Activated naive CD4-positive, alpha-beta T cell (primary cell): ENCODE measurements at places on chromosomes 2 and 18.
A peak's percentile ranks its signal among the peaks of the same experiment; 100 is the strongest.

DNA sequence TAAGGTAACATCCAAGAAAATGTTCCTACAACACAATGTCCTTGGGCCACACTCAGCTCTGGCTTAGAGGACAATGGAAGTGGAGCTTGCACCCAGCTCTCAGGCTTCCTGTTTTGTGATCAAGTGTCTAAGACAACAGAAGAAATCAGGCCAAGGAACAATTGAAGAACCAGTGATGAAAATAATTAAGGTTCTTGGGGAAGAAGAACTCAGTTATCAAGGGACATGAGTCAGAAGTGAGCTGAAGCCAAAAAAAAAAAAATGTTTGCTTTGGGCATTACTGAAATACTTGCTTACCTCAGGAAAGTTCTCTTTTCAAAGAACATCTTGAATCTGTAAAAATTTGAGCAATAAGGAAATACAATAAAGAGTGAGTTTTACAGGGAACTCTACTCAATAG is 299.0 kb downstream of the FBXO15 start:
- DNase-seq: no peak

DNA sequence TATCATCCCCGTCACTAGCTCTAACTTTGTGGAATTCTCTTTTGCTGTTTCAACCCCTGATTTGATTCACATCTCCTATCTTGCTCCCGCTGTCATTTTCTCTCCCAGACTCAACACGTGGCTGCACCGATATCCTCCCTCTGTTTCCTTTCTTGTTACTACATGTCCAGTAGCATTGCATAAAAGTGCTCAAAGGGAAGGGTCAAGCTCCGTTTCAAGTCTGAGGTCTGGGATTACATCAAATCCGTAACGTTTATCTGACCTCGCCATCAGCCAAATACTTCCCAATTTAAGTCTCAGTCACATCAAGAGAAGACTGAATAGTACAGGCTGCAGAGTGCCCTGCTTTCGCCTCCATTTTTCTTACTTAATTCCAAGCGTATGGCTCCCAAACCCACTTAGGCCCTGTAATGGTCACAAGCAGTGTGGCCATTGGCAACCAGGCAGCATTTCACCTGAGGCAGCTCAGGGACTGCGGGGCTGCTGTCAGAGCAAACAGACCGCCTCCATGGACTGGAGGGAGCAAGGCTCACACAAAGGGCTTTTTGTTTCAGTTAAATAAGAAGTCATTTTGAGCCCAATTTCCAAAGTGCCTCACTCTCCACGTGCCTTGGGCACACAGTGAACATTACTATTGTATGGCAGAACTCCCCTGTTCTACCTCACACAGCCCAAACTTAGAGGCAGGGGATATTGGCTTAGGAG is 217.8 kb downstream of the BCL11A start:
- no peak for DNase-seq

- DNase-seq: no peak
Measured at GRCh38 chr18:1383465-1383864, 478.8 kb downstream of the ADCYAP1 start.

GRCh38 chr18:74972354-74972753 is 236.6 kb downstream of the PTGR3 start:
- DNase-seq: no peak

- peak; percentile 9 for DNase-seq
Measured at GRCh38 chr2:29314816-29315571, 199.8 kb downstream of the CLIP4 start.

GRCh38 chr2:7032371-7032770 is 115.2 kb downstream of the RNF144A start:
- no peak for DNase-seq

DNA sequence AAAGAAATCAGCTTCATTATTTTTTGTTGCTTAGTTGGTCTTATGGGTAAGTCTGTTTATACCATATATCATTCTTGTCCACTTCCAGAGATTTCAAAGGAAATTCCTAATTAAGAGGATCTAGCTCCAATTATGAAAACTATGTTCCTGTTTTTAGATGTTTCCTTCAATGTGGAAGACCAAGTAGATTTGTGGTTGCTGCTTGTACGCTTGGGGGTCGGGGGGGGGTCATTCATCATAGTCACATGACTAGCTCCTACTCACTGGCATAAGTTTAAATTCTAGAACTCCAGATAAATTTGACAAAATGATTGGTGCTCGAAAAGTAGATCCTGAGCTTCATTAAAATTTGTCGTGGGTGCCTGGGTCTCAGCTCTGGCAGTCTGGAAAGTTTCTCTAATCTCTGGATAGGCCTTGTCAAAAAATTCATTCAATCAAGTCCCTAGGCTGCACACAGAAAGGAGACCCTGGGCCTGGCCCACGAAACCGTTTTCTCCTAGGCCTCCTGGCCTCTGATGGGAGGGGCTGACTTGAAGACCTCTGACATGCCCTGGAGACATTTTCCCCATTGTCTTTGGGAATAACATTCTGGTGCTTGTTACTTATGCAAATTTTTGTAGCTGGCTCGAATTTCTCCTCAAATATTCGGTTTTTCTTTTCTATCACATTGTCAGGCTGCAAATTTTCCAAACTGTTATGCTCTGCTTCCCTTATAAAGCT is 62.5 kb downstream of the MEP1B start:
- no peak for DNase-seq

GRCh38 chr2:46003903-46004473 is 293.2 kb upstream of the EPAS1 start:
- DNase-seq: no peak

DNA sequence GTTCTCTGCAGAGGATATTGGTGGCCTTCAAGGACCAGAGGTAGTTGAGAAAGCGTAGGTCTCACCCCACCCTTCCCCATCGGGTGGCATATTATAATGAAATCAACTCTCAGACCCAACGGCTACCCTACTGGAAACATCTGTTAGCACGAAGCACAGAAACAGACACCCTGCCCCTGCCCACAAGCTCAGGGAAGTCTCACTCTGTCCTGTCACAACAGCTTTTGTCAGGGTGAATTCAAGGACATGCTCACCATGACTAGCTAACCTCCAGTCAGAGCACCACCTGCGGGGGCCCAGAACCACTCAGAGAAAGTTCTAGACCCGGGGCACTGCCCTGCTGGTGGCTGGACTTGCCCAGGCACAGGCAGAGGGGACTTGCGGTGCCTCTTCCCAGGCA is 3.5 kb upstream of the B3GNT7 start:
- DNase-seq: no peak

DNA sequence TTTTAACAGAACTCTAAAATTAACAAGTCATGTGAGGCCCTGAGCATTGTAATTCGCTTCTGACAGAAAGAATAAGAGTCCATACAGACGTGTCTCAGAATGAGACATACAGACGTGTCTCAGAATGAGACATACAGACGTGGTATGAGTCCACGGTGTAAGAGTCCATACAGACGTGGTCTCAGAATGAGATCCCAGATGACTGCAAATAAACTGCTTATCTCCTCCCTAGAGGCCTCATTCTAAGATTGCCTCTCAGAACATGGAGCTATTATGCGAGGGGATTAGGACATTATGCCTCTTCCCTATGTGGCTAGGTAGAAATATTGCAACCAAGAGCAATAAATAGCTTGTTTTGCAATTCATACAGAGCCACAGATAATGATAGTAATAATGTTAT is 63.9 kb downstream of the NEB start:
- DNase-seq: no peak

DNA sequence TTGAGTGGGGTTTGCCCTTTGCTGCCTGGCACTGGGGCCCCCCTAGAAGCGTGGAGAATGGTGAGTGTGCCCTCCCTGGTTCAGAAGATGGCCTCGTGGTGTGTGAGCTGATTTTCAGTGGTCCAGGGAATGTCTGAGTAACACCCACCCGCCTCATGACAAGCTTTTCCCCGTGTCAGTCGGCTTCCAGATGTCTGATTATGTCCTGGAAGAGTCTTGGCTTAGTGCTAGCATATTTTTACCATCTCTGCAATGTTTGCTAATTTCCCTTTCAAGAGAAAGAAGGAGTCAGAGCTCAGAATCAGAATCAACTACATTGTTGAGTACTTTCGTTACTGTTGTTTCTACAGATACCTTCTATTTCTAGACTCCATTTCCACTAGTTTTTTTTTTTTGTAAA is 214.7 kb downstream of the SEPTIN10 start:
- DNase-seq: no peak

DNA sequence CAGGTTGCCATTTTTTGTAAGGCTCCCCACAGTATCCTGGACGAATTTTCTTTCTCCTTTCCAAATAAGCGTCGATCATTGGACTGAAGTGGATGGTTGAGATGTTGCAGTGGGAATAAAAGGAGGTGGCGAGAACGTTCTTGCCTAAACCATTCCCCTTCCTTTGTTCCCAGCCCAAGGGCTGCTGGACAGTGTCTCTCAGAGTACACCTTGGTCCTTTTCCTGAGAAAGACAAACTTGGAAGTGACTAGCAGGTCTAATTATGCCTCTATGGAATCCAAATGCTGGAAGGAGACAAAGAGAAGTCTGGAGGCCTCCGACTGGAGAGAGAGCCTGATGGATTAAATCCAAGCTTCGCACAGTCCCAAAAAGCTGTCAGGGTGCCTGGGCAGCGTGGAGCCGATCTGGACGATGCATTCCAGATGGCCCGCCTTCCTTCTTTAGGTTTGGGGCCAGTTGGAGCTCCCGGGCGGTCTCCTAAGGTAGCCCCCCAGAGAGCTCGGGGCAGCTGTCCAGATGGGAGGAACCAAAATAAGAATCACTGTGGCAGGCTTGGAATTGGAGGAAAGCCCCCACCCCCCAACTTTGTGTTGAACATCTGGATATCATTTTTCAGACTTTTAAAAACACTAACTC is 186.8 kb downstream of the TMEM247 start:
- DNase-seq: no peak

DNA sequence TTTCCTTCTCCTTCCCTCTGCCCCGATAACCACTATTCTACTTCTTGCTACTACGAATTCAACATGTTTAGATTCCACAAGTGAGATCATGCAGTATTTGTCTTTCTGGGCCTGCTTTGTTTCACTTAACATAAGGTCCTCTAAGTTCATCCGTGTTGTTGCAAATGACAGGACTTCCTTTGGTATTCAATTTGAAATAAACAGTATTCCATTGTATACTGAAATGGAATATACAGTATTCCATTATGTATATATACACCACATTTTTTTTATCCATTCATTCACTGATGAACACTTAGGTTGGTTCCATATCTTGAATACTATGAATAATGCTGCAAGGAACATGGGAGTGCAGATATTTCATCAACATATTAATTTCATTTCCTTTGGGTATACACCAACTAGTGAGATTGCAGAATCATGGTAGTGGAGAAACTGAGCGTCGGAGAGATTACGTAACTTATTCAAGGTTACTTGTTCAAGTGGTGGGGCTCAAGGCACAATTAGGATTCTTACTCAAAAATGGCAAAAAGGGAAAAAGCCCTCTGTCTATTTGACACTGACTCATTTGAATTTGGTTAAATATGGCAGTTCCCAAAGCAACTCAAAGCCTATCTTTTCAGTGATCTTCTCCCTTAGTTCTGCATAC is 85.1 kb downstream of the CHN1 start:
- no peak for DNase-seq

DNA sequence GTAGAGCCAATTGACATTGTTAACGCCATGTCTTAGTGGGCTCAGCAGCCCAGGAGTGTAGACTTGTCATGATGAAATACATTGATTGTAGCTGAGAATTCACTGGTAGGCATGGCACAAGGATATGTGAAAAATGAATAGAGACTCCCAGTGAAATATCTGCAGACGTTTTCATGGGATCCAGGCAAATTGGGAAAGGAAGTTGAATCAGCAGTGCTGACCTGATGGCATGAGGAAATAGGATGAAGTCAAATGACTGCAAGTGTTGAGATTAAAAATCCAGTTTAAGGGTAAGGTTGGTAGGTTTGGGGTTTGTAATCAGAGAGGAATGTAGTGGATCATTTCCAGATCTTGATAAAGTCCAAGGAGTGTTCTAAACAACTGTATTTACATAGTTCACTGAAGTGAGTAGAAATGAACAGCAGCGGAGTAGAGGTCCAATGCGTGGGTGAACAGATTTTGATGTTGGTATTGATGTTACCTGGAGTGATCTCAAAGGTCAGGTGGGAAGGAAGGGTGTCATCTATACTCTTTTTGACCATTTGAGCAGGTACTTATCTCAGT is 24.6 kb downstream of the INSIG2 start:
- DNase-seq: no peak

- no peak for DNase-seq
Measured at GRCh38 chr18:76494231-76495005, 624 bp downstream of the ZNF516 start.

- no peak for DNase-seq
Measured at GRCh38 chr2:219037783-219038499, 3.4 kb downstream of the CFAP65 start.

- DNase-seq: no peak
Measured at GRCh38 chr2:9573840-9574239, 18.2 kb upstream of the ADAM17 start.

- no peak for DNase-seq
Measured at GRCh38 chr2:112096098-112096497, 41.0 kb downstream of the TMEM87B start.

- DNase-seq: no peak
Measured at GRCh38 chr2:188076149-188077056, 215.3 kb upstream of the GULP1 start.

GRCh38 chr2:229282758-229283546 is 11.9 kb upstream of the PID1 start:
- DNase-seq: no peak

DNA sequence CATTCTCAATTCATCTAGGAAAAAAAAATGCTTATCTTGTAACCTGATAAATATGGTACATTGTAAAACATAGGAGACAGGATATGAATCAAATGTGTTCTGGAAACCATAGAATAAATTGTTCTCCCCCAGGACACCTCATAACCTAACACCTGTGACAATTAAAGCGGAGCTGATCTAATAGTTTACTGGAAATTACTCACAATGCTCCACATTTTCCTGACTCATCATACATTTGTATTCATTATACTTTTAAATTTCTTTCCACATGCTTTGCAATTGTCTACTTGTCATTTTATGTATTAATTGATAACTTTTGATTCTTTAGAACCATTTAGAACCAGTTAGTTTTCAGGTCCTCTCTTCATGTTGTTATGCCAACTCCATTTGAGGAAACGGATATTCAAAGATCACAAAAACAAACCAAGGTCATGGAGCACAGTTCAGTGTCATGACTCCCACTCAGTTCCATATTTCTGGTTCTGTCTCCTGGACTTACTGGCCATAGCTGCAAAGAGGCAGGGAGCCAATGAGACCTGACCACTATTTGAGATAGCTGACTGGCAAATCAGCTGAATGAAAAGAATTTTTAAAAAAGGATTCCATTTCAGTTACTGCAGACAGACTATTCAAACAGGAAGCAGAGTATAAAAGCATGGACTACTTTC is 128.5 kb downstream of the CALCRL start:
- DNase-seq: no peak

- DNase-seq: no peak
Measured at GRCh38 chr2:146608490-146608889, 1236.3 kb upstream of the ACVR2A start.
